ENCODE measurements at places on chromosomes 13 and 19. TPM values are rescaled to one million over a fixed set of nuclear protein-coding genes. Genes with fewer than 3 reads are reported as not detected.

The TRPM4 gene
- polyA plus RNA-seq: 45.3 TPM

The ZIC2 gene
- not detected for polyA plus RNA-seq

The RPL28 gene
- 1,391 TPM for polyA plus RNA-seq

The ASPDH gene
- not detected for polyA plus RNA-seq

The ZNF433 gene
- 6.6 TPM for polyA plus RNA-seq

The SPIB gene
- 0.10 TPM for polyA plus RNA-seq

The STOML3 gene
- not detected for polyA plus RNA-seq

The CFD gene
- polyA plus RNA-seq: 123 TPM

The APOC4 gene
- not detected for polyA plus RNA-seq

The GNG7 gene
- polyA plus RNA-seq: 11.7 TPM

The CGB8 gene
- polyA plus RNA-seq: not detected

The ZNF44 gene
- 7.2 TPM for polyA plus RNA-seq
